ENCODE measurements at places on chromosomes 1 and 21.

- no peak for DNase-seq
Measured at GRCh38 chr1:186438567-186438966, 22.3 kb downstream of the PDC start.

- no peak for DNase-seq
Measured at GRCh38 chr1:114180742-114181141, 27.1 kb upstream of the SYT6 start.

DNA sequence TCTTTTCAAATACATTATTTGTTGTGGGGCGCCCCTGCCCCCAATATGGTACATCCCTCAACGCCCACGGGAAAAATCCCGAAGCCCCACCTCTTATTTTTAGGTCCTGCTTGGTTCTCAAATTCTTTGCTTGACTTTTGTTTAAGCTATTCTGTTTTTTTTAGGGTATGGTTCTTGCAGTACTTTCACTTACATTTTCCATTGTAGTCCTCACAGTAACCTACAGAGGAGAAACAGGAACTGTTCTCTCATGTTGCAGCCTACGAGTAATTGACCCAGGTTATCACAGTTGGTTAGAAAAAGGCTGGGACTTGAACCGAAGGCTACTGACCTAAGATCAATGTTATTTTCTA, 697 bp upstream of the C21orf91 start:
- no peak for DNase-seq

DNA sequence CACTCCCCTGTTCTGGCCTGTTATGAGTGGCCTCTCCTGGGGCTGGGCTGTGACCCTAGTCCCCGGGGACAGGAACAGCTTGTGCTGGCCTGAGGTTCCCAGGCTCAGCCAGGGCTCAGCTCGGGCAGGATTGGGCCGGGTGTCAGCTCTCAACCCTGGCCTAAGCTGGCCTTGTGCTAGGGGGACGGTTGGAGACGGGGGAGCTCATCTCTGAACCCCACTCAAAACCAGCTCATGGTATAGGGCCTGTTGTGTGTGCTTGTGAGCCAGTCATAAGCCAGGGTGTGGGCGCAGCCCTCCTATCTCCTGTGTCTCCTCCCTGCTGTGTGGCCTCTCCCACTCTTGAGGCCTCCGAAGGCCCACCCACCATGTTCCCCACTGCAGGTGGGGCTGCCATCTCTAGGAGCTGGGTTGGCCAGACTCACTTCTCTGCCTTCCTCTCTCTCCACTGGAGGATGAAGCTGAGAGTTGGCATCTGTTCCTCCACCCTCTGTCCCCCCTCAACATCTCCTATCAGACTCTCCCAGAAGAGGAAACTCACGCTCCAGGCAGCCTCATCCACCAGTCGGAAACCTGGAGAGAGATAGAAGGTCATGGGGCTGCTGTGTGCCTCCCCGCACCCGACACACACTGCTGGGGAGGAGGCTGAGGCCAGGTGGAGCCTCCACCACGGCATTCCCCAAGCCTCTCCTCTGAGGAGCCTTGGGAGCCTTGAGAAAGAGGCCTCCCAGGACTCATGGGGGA, 1.4 kb downstream of the PEAR1 start:
- no peak for DNase-seq

- DNase-seq, result no peak
Measured at GRCh38 chr1:221161571-221162041, 282.4 kb downstream of the HLX start.

GRCh38 chr21:44012474-44013379, 618 bp downstream of the TRAPPC10 start:
- DNase-seq, result peak; percentile 79

GRCh38 chr1:53511933-53512806, 53.0 kb downstream of the DMRTB1 start:
- DNase-seq, result no peak

- no peak for DNase-seq
Measured at GRCh38 chr1:111961773-111962565, 27.5 kb downstream of the KCND3 start.

GRCh38 chr21:33391656-33392055, 11.6 kb upstream of the IFNGR2 start:
- DNase-seq, result no peak

GRCh38 chr1:164695956-164696665, 137.1 kb downstream of the PBX1 start:
- no peak for DNase-seq

GRCh38 chr1:2132222-2133038, 62.1 kb downstream of the FAAP20 start:
- DNase-seq, result no peak

GRCh38 chr1:95012389-95012788, 60.4 kb downstream of the ALG14 start:
- DNase-seq, result no peak

- no peak for DNase-seq
Measured at GRCh38 chr1:3019007-3019515, 2.2 kb upstream of the ACTRT2 start.

DNA sequence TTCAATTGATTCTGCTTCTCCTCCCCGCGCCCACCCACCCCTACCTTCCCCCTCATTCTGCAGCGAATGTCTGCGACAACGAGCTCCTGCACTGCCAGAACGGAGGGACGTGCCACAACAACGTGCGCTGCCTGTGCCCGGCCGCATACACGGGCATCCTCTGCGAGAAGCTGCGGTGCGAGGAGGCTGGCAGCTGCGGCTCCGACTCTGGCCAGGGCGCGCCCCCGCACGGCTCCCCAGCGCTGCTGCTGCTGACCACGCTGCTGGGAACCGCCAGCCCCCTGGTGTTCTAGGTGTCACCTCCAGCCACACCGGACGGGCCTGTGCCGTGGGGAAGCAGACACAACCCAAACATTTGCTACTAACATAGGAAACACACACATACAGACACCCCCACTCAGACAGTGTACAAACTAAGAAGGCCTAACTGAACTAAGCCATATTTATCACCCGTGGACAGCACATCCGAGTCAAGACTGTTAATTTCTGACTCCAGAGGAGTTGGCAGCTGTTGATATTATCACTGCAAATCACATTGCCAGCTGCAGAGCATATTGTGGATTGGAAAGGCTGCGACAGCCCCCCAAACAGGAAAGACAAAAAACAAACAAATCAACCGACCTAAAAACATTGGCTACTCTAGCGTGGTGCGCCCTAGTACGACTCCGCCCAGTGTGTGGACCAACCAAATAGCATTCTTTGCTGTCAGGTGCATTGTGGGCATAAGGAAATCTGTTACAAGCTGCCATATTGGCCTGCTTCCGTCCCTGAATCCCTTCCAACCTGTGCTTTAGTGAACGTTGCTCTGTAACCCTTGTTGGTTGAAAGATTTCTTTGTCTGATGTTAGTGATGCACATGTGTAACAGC, 339.9 kb downstream of the NTNG1 start:
- no peak for DNase-seq

DNA sequence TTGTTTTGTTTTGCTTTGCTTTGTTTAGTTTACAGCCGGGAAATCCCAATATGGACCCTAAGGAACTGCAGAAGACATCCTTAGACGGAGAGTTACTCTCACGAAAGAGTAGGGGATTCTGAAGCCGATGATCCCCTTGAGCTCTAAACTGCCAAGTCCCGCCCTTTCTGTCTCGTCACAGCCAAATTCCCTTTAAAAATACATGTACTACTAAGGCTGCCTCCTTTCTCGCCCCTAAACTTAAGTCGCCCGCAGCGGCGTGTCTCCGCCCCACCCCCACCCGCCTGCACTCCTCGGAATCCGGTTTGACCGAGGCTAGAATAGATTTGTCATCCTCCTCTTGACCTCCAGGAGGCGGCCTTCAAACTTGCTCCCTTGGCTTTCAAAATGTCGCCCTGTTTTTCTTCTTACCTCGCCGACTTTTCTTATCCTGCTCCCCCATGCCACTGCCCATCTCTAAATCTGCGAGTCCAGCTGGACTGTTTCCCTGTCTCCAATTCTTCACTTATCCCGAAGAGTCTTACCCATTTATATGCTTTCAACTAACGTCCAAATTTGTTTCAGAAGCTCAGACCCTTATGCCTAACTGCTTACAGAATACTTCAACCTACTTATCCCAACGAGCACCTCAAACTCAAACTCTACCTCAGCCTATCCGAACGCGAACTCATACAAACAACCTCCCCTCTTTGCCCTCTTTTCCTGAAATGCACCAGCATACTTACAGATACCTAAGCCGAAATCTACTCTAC, 10.9 kb upstream of the BOLA1 start:
- peak; percentile 62 for DNase-seq

DNA sequence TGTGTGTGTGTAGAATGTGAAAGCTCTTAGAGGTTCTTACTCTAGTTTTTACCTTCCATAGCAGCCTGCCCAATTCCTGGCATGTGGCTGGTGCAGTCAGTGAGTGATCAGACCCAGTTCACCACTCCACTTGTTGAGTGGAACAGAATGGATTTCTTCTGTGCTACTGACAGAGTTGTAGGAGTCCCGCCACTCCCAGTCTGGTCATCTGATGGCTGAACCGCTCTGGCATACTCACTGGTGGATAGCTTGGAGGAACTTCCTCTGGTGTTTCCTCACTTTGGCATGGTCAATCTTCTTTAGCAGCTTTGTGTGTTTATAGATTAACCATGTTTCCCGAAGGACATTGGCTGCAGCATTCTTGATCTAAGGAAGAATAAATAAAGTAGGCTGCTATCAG, 106.7 kb upstream of the ADAR start:
- DNase-seq, result no peak

DNA sequence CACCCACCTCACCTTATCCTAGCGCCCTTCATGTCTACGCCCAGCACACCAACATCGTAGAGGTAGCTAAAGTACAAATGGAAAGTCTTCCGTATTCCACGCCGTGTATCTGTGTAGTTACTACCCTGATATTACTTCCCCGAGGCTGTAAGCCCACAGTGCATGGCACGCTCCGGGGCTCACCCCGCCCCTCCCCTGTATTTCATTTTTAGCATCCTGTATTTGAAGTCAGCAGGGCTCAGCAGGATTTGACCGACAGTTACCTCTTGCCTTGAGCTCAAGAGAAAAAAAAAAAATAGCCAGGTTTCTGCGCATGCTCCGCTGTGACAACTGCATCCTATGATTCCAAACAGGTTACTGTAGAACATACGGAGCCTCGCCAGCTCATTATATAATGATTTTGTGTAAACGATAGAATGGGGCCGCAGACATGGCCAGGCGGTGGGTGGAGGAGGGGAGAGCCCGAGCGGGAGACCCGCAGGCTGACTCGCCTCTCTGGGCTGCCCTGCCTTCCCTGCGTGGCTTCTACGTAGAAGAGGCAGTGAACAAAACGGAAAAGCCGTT, 1.3 kb downstream of the ABCG1 start:
- no peak for DNase-seq

DNA sequence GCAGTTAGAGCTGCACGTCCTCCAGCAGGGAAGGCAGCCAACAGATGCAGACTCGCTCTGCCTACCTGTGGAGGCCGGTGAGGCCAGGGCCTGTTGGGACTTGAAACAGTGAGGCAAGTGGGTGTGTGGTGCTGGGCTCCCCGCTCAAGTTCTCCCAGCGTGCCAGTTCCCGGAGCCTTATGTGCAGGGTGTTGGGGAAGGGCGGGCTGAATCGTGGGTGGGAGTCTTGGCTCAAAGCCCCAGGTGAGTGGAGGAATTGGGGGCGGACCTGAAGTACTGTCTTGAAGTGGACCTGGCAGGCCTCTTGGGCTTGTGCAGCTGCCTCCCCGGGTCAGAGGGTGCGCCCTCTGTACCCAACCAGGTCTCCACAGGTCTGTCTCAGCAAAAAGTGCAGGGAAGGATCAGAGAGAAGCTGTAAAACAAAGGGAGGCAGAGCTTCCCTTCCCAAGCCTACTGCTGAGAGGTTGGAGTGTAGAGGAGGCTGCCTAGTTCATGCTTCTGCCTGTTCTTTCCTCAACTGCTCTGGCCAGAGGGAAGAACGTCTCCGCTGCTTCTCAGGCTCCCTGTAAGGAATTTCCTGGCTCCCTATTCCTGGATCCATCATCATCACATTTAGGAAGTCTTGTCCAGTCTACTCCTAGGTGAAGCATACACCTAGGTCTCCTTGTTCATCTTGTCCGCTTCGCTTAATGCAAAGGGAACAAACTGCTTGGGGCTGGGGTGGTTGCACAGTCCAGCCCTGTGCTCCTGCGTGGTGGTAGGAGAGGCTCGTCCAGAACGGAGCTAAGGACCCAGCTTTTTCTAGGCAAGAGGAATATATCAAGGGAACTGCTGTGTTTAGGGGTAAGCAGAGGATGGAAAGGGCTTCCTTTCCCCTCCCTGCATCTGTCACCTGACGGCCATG, 14.9 kb downstream of the UTP11 start:
- DNase-seq, result no peak

DNA sequence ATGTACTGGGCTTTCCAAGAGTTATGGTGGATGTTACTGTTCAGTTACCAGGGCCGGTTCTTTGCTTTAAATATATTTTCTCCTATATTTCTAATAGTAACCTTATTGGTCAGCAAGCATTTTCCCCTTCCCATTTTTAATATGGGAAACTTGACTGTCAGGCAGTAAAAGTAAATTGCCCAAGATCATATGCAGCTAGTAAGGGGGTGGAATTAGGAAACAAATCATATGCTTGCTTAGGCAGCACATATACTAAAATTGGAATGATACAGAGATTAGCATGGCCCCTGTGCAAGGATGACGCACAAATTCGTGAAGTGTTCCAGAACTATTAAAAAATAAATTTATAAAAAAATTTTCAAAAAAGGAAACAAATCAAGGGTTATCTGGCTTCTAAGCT, 73.9 kb downstream of the PATJ start:
- DNase-seq, result no peak

- DNase-seq, result no peak
Measured at GRCh38 chr1:201217851-201218250, 27.2 kb downstream of the IGFN1 start.

- no peak for DNase-seq
Measured at GRCh38 chr1:145891587-145892485, 6.2 kb upstream of the ANKRD35 start.

DNA sequence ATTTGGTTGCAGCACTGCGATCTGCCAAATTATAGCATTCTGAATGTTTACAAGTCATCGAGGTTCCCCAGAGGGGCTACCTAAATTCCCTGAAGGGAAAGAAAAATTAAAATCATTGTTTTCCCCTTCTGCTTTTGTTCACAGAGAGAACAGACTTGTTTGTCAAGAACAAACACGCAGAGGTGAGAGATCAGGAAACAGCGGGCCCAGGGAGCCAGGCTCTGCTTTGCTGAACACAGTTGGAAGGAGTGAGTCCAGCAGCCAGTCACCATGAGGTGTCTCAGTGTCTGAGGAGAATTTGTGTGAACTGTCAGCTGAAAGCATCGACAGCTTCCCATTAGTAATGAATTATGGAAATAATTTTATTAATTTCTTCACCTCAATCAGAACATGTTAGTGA, 52.5 kb downstream of the RWDD3 start:
- no peak for DNase-seq

GRCh38 chr1:2472109-2472508, 4.0 kb upstream of the PLCH2 start:
- DNase-seq, result no peak
